ENCODE measurements at places on chromosomes 6 and 20. TPM values are rescaled to one million over a fixed set of nuclear protein-coding genes. Genes with fewer than 3 reads are reported as not detected.

Gene DOK5
- 0.55 TPM for total RNA-seq

DNA sequence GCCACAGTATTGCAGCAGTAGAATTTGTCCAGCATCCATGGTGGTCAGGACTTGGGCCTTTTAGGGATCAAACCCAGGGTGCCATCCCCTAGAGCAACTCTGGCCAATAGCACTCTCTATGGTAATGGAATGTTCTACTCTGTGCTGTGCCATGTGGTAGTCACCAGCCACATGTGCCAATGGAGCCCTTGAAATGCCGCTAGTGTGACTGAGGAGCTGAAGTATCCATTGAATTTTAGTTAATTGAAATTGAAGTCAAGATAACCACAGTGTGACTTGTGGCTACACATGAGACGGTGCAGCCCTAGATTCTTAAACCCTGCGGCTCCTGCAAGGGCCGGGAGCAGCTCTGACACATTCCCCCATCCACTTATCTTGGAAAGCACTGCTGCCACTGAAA, 54.6 kb downstream of the SLC2A10 start:
- no peak for DNase-seq

- no peak for DNase-seq
These were observed 5.0 kb downstream of the BCL2L1 start for GRCh38 chr20:31717478-31718201.

DNA sequence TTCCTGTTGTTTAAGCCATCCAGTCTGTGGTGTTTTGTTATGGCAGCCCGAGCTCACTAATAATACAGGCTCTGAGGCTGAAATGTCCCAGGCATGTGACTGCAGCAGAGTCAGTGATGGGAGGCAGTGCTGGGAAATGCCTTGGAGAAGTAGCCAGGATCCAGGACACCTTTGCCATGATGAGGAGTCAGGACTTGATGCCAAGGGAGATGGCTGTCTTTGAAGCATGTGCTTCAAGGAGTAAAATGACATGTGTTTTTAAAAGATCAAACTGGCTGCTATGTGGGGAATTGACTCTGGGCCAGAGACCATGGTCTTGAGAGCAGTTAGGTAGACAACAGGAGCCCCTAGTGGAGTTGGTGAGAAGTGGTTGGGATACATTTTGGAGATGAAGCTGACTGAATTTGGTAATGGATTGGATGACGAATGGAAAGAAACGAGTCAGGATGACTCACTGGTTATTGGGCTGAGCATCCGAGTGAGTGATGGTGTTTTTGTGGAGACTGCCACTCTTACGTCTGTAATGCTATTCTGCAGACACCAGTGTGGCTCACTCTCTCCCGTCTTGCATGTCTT, 322.2 kb downstream of the PLCB1 start:
- DNase-seq: no peak

GRCh38 chr20:55678970-55679667, 326.2 kb downstream of the CBLN4 start:
- DNase-seq: no peak

Gene VSX1
- not detected for total RNA-seq

Gene SRSF12
- not detected for total RNA-seq

DNA sequence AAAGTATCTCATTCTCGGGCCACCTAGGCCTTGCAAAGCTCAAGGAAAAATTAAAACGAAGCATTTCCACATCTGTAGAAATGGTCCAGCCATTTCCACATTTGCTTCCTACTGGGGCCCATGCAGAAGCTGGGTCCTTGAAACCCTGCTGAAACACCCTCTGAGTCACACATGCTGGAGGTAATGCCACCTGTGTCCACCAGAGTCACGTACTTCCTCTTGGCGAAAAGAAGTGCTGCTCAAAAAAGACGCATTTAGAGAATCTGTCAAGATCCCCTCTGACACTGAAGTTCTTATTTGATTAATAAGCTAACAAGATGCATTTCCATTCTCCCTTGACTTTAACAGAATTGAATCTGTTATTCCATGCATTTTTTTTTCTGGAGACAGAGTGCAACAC, 423.2 kb downstream of the PREX1 start:
- DNase-seq: no peak

GRCh38 chr6:170006900-170007467, 255.6 kb downstream of the ERMARD start:
- no peak for DNase-seq

DNA sequence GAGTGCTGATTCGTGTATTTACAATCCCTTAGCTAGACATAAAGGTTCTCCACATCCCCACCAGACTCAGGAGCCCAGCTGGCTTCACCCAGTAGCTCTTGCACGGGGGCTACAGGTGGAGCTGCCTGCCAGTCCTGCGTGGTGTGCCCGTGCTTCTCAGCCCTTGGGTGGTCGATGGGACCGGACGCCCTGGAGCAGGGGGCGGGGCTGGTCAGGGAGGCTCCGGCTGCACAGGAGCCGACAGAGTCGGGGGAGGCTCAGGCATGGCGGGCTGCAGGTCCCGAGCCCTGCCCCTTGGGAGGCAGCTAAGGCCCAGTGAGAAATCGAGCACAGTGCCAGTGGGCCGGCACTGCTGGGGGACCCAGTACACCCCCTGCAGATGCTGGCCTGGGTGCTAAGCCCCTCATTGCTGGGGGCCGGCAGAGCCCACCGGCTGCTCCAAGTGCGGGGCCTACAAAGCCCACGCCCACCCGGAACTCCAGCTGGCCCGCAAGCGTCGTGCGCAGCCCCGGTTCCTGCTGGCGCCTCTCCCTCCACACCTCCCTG, 48.9 kb upstream of the UST start:
- DNase-seq: no peak

DNA sequence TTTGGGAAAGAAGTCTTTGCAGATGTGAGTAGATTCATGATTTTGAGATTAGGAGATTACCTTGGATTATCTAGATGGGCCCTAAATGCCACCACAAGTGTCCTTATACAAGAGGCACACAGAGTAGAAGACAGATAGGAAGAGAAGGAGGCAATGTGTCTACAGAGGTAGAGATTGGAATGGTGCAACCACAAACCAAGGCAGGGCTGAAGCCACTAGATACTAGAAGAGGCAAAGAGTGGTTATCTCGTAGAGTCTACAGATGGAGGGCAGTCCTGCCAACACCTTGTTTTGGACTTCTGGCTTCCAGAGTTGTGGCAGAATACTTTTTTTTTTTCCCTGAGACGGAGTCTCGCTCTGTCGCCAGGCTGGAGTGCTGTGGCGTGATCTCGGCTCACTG, 138.3 kb upstream of the AKIRIN2 start:
- no peak for DNase-seq

Gene COL11A2
- total RNA-seq: not detected

Gene SPTLC3
- 11.6 TPM for total RNA-seq

Gene SOX12
- total RNA-seq: 2.6 TPM

Gene MAS1
- total RNA-seq: not detected

DNA sequence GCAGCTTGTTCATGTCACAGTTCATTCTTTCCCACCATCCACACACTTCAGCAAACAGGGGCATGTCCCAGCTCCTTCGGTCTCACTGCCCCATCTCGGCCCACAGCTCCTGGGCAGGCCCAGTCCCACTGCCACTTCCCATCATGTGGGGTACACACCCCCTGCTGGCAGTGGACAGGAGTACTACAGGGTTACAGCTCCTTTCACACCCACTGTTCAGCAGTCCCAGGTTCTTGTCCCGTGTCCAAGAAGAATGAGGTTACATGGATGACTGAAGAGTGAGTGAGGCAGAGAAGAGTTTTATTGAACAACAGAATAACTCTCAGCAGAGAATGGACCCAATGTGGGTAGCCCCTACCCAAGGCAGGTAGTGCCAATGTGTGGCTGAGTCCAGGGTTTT, 77.8 kb upstream of the SMLR1 start:
- no peak for DNase-seq

Gene EYA2
- 4.5 TPM for total RNA-seq

Gene PSMF1
- total RNA-seq: 129 TPM

DNA sequence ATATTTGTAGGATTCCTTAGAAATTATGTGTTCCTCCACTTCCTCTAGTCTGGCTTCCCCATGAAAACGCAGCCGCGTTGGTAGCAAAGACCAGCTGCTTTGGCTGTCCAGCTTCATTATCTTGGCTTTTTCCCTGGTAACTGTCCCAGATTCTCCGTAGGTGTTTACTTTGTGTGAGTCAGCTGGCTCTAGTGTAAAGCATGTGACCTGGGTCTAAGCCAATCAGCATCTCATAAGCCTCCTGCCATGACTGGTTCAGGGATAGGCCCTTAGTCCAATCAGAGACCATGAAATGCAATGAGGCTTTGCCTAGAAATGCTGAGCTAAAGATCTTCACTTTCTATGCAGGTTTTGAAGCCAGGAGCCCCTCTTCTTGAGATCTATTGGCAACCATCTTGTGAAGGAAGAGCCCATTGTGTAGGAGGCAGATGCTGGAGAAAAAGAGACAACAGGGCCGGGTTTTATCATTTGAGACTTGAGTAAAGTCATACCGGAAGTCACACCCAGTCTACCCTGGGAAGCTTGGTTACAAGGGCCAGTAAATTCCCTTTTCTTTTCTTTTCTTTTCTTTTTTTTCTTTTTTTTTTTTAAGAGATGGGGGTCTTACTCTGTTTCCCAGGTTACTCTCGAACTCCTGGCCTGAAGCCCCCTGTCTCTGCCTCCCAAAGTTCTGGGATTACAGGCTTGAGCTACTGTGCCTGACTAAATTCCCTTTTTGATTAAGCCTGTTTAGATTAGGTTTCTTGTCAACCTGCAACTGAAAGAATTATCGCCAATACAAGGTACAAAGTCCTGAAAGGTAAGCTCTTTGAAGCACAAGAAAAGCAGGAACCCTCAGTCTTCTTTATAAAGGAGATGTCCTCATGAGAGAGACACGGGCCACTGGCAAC, 256.5 kb upstream of the RREB1 start:
- peak; percentile 26 for DNase-seq

GRCh38 chr6:149861603-149862423, 2.3 kb downstream of the LRP11 start:
- no peak for DNase-seq

- no peak for DNase-seq
These were observed 18.7 kb downstream of the ZNF451 start for GRCh38 chr6:57108691-57109090.

DNA sequence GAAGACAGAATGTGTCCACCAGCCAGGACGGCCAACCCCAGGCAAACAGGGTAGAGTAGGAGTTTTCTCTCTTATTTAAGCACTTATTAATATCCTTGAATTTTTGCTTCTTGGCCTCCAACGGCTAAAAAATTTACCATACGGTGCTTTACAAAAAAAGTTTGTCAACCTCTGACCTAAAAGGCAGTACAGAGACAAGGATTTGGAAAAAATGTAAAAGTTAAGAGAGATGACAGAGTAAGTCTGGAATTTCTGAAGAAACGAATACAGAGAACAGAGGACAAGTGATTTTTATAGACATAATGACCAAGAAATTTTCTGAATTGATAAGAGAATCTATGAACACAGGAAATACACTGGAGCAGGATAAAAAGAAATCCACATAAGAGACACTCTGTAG, 10.2 kb downstream of the OSER1 start:
- DNase-seq: no peak

- no peak for DNase-seq
These were observed 104.4 kb upstream of the FAM184A start for GRCh38 chr6:119182875-119183274.

- no peak for DNase-seq
These were observed 94.2 kb downstream of the UTRN start for GRCh38 chr6:144379356-144379755.

Gene GJA10
- not detected for total RNA-seq

Gene IL17A
- total RNA-seq: not detected

- no peak for DNase-seq
These were observed 12.3 kb downstream of the MAP3K7 start for GRCh38 chr6:90574610-90575009.

- DNase-seq: no peak
These were observed 54.5 kb upstream of the IPCEF1 start for GRCh38 chr6:154411076-154411475.

- no peak for DNase-seq
These were observed 390.8 kb downstream of the CDKAL1 start for GRCh38 chr6:20924911-20925543.

GRCh38 chr6:75273009-75273408, 11.6 kb downstream of the TMEM30A start:
- DNase-seq: no peak

Gene COX4I2
- not detected for total RNA-seq

GRCh38 chr6:135568379-135568778, 70.8 kb upstream of the AHI1 start:
- peak; percentile 10 for DNase-seq

Gene DSTN
- total RNA-seq: 280 TPM

- DNase-seq: peak; percentile 56
These were observed 938 bp downstream of the WRNIP1 start for GRCh38 chr6:2765896-2766766.

DNA sequence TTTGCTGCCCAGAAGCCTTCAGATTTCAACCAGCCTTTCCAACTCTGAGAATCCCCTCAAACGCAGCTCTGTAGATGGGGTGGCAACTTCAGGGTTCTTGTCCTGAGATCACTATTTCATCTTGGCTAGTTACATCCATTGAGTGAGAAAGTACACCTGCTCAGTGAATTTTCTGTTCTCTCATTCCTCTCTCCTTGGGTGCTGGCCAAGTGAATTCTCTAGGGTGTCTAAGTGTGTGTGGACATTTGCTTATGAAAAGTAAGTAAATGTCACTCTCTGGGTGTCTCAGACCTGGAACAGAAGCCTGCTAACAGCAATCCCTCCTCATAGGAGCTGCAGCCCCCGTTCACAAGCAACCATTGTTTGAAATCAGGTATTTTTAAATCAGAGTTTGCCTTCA, 3.8 kb downstream of the RIN2 start:
- no peak for DNase-seq

Gene AIG1
- total RNA-seq: 38.2 TPM

DNA sequence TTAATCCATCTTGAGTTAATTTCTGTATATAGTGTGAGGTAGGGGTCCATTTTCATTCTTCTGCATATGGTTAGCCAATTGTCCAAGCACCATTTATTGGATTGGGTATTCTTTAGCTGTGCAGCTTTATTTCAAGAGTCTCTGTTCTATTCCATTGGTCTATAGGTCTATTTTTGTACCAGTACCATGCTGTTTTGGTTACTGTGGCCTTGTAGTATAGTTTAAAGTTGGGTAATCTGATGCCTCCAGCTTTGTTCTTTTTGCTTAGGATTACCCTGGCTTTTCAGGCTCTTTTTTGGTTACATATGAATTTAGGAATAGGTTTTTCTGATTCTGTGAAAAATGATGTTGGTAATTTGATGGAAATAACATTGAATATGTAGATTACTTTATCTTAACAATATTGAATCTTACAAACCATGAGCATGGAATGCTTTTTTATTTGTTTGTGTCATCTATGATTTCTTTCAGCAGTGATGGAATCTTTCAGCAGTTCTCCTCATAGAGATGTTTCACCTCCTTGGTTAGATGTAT, 47.0 kb downstream of the TNFAIP3 start:
- no peak for DNase-seq

Data from transverse colon (tissue), 4 donors.